ENCODE measurements at places on chromosomes 2 and 18. TPM values are rescaled to one million over a fixed set of nuclear protein-coding genes. Genes with fewer than 3 reads are reported as not detected.

DNA sequence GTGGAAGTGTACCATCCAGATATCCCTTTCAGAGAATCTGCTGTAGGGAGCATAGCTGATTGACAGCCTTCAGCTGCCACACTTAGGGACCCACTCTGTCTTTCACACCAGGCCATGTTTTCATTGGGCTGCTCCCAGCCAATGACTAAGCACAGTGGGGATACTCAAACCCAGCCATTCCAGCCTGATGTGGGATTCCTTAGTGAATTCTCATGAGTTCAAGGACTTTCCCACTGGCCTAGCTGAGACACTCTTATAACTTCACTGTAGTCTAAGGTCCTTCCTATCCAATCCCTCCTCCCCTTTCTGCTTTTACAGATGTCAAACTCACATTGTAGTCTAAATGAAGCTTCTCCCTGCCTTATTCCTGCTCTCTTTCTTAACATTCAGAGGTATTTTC, 201.2 kb downstream of the PIK3C3 start:
- no peak for DNase-seq

- no peak for DNase-seq
Measured at GRCh38 chr2:239979243-239980023, 45.7 kb downstream of the NDUFA10 start.

DNA sequence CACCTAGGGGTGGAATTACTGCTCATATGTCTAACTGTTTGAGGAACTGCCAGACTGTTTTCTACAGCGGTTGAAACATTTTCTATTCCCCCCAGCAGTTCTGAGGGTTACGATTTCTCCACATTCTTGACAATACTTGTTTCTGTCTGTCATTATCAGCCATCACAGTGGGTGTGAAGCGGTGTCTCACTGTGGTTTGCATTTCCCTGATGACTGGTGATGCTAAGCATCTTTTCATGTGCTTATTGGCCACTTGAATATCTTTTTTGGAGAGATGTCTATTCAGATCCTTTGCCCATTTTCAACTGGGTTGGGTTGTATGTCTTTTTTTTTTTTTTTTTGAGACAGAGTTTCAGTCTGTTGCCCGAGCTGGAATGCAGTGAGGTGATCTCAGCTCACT, 63.0 kb downstream of the ADNP2 start:
- no peak for DNase-seq

DNA sequence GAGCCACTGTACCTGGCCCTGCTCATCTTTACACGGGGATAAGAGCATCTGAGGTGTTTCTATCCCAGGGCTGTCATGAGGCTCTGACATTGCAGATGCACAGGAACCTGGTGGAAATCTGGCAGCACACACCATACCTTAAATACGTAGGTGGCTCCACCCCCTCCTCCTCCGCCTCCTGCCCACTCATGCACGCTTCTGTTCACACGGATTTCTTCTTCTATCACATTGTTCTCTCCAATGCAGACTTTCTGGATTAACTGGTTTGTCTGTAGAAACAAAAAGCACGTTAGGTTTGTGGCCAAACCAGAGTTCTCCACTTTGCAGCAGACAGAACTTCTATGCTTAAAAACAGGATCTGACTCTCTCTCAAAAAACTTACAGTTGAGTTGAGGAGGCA, 118.2 kb downstream of the CLIP4 start:
- DNase-seq = no peak

- DNase-seq = no peak
Measured at GRCh38 chr2:168633895-168634294, 168.5 kb upstream of the NOSTRIN start.

DNA sequence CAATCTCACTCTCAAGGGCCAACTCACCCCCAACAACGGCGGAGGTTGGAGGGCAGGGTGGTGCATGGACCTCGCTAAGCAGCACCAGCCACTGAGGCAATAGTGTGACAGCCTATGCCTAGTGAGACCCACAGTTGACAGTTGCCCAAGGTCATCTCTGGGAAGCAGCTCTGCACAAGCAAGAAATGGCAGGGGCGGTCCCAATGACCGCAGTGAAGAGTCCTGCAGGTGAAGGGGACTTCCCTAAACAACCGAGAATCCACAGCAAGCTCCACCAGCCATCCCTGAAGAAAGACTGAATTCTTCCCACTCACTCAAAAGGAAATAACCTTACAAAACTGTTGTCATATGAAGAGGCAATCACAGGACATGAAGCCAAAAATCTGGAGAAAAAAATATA, 313.4 kb upstream of the ID2 start:
- DNase-seq = no peak

GRCh38 chr2:37720533-37721200, 49.2 kb upstream of the CDC42EP3 start:
- no peak for DNase-seq

GRCh38 chr2:42850016-42850805, 57.8 kb upstream of the HAAO start:
- DNase-seq = no peak

DNA sequence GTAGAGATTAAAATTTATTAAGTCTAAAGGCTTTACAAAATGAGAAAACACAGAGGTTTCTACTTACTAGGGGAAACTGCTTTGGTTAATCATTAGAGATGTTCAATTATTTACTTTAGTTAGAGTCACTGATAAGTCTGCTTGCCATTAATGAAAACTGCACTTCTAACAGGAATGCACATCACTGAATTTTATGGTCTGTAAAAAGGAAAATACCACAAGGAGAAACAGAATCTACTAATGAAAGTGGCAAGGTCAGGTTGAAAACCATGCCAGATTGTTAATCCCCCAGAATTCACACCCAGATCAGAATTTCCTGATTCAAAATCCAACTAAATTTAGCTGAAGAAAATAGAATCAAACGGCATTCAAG, 90.5 kb upstream of the GRB14 start:
- DNase-seq = no peak

GRCh38 chr2:71466301-71467179, 13.2 kb downstream of the DYSF start:
- no peak for DNase-seq

DNA sequence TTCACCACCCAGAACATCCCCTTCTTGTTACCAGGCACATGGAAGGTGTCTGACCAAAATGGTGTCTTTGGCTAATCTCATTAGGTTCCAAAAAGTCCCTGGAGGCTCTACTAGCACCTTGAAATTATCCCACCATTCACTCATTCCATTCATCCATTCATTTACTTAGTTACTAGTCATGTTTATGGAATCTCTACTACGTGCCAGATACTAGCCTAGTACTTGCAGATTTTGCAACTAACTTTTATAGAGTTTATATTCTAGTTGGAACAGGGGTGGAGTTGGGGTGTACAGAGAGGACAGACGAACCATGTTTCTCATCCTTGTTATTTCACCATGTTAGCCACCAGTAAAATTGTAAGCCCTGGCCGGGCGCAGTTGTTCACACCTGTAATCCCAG, 4.0 kb upstream of the NOP58 start:
- no peak for DNase-seq

GRCh38 chr2:48075631-48076030, 169.3 kb upstream of the FBXO11 start:
- DNase-seq = no peak

GRCh38 chr18:75129717-75130477, 79.0 kb downstream of the PTGR3 start:
- no peak for DNase-seq

DNA sequence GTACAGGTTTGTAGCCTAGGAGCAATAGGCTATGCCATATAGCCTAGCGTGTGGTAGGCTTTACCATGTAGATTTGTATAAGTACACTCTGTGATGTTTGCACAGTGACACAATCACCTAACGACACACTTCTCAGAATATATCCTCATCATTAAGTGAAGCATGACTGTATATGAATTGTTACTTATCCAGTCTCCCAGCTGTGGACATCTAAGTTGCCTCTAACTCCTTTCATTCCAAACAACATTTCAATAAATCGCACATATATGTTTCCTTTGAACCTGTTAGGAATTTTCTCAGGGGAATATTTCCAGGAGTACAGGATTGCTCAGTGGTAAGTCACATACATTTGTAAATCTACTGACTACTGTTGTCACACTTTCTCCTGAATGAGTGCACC, 90.0 kb downstream of the ARHGAP15 start:
- no peak for DNase-seq

DNA sequence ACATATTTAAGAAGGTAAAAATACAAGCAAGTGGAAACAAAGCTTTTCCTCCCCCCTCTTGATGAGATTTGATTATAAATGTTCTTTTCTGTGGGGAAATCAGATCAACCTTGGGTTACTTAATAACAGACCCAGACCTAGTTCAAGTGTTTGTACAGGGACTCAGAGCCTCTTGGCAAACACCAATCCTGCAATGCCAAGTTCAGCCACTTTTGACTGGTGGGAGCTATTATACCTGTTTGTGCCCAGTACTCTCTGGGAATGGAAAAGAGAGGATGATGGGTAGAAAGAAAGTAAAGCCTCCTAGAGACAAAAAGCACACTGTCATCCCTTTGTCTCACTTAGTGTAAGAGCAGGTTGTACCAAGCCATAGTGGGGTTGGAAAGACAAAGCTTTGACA, 63.8 kb upstream of the EPHA4 start:
- no peak for DNase-seq

DNA sequence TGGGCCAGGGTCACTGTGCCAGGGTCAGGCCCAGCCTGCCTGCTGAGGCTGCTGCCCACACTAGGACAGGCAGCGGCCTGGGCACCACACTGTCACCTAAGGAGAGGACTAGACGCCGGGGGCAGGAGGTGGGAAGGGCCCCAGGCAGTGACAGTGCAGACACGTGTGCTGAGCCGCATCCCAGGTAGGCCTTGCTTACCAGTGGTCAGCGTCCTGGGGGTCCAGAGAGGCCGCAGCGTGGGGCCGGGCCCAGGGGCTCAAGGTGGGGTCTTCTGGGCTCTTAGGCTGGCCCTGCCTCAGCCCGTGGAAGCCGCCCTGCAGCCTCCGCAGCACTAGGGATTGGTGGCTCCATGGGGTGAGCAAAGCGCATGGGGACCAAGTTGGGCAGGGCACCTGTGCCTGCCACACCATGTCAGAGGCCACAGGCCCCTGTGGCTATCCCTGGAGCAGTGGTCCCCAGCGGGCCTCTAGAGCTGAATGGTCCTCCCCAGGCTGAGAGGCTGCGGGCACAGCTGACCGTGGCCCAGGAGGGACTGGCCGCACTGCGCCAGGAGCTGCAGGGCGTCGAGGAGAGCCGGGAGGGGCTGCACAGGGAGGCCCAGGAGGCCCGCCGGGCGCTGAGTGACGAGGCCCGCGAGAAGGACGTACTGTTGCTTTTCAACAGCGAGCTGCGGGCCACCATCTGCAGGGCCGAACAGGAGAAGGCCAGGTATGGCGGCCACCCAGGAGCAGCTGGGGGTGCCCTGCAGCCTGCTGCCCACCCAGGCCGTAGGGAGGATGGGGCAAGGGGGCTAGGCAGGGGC, 35.2 kb upstream of the SNED1 start:
- DNase-seq = no peak

GRCh38 chr2:147855977-147856376, 11.1 kb downstream of the ACVR2A start:
- no peak for DNase-seq

GRCh38 chr2:29841386-29842004, 79.9 kb downstream of the ALK start:
- no peak for DNase-seq

DNA sequence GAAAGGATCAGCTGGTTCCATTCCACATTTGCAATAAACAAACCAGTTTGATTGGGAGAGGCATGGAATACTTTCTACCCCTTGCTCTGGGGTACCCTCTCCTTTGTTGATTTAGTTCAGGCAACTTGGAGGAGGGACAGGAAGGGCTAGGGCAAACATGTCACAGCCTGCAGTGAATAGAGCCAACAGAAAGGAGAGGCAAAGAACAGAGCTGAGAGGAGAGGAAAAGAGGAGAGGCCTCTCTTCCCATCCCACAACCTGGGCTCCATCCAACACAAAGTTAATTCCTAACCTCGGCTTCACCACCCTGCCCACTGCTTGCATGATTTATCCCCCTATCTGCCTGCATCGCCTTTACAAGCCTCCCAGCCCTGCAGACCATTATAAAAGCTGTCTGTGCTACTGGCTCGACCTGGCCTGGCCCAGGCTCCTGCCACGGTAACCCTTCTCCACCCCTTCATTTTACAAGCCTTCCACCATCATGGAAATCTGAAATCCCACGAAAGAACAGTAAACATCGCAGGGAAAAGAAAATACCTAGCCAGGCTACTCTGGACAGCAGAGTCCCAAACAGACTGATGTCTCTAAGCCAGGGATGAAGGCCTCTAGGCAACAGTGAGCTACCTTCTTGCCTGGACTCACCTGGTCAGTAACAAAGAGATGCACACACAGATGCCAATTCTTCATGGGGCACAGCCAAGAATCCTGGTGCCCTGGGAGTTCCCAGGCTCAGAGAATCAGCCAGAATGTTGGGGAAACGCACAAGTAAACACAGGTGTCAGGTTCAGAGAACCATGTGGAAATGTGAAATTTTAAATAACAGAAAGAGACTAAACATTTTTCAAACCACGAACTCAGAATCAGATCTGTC, 43.6 kb downstream of the NHEJ1 start:
- no peak for DNase-seq

GRCh38 chr18:55110436-55110835, 151.2 kb upstream of the CCDC68 start:
- no peak for DNase-seq

- DNase-seq = no peak
Measured at GRCh38 chr18:39057423-39058064, 1491.9 kb upstream of the CELF4 start.

- no peak for DNase-seq
Measured at GRCh38 chr2:61320181-61320580, 150.7 kb downstream of the USP34 start.

SRD5A2 gene
- not detected for total RNA-seq

HRH4 gene
- not detected for total RNA-seq
